ENCODE measurements at places on chromosomes 11 and 22.

- DNase-seq, result no peak
These were observed 78.1 kb upstream of the PRR5 start for GRCh38 chr22:44623771-44624510.

- no peak for DNase-seq
These were observed 324.6 kb upstream of the PDGFD start for GRCh38 chr11:104488561-104488960.

DNA sequence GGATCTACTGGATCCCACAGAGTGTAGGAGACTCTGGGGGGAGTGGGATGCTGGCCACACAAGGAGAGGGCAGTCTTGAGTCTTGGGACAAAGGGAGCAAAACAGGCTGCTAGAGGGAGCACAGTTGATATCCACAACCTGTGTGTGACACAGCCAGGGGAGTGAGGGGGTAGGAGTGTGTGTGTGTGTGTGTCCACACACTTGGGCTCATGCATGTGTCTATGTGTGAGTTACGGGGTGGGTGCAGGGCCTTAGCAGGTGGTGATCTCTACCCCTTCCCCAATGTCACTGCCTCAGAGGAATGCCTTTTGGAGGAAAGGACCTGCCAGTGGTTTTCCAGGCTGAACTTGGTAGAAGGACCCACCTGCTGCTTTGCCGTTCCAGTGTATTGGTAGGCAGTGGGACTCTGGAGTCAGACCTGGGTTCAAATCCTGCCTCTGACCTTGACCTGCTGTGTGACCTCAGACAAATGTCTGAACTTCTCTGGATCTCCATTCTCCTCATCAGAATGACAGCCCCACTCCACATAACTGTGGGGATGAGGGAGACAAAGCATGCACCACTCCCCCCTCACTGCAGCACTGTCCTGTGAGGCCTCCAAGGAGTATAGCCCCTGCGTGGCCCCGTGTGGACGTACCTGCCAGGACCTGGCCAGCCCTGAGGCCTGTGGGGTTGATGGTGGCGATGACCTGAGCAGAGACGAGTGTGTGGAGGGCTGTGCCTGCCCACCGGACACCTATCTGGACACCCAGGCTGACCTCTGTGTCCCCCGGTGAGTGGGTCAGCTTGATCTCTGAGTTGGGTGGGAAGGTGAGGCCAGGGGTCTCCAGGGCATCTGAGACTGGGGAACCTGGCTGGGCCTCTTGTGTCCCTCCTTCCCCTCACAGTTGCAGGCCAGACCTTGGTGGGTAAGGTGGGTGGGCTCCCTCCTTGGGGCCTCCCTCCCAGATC is 27.4 kb downstream of the OTOG start:
- DNase-seq, result no peak

- DNase-seq, result no peak
These were observed 7.7 kb downstream of the TOM1 start for GRCh38 chr22:35307372-35307771.

- DNase-seq, result peak; percentile 71
These were observed 106.4 kb downstream of the MIAT start for GRCh38 chr22:26763633-26764361.

DNA sequence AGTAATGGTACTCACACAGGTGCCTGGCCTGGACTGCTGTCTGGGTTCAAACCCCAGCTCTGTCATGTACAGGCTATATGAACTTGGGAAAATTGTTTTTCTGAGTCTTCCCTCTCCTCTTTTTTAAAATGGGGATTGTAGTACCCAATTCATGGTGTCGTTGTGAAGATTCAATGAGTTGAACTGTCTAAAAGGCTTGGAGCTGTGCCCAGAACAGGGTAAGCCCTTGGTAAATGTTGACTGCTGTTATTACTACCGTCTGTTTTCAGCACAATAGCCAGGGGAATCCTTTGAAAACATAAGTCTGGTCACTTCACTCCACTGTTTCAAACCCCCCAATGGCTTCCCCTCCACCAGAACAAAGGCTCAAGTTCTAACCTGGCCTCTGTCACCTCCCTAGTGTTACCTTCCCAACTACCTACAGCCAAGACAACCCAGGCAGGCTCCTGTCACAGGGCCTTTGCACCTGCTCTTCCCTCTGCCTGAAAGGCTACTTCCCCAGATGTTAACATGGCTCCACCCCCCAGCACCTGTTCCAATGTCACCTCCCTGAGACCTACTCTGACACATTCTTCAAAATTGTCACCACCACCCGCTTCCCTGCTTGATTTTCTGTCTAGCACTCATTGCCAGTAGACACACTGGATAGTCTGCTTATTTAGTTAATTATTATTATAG is 152.8 kb downstream of the CHST1 start:
- DNase-seq, result peak; percentile 15

- no peak for DNase-seq
These were observed 3.6 kb downstream of the CDHR5 start for GRCh38 chr11:620935-621814.

DNA sequence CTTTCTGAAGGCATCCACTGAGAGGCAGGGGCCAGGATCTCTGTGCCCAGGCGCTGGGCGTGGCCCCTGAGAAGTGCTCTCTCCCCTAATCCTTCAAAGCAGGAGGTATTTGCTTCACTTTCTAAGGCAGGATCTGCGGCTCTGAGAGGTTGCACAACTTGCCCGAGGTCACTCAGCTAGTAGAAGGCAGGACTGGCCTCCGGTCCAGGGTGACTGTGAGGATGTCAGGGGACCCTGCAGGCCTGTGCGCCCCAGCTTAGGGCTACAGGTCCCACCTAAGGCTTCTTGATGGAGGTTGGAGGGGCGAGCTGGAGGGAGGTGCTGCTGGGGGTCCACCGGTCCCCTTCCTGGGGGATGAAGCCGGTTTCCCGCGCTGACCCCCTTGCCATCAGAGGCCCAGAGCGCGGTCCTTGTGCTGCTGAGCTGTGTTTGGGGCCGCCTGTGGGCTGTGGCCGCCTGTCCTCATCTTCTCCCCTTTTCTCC is 979 bp downstream of the SMIM38 start:
- no peak for DNase-seq

GRCh38 chr11:73411031-73411430 is 34.8 kb downstream of the RELT start:
- no peak for DNase-seq

- DNase-seq, result peak; percentile 68
These were observed 111.0 kb upstream of the ARHGAP42 start for GRCh38 chr11:100575860-100576717.

- no peak for DNase-seq
These were observed 20.1 kb upstream of the MCHR1 start for GRCh38 chr22:40659166-40659565.

DNA sequence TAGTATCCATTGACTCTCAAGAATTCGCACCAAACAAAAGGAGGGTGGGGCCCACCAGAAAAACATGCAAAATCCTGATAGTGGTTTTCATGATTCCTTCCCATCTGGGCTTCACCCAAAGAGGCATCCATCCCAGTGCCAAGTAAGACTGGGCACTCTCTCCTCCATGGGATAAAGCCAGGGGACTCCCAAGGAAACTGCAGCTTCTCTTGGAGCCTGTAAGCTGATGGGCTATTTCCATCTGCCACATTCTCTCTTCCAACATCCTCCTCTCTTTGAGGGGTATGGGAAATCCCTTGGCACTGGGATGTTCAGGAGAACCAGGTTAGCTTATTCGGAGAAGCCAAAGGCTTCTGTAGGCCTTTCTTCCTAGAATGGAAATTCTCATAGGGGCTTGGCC is 10.8 kb downstream of the OPCML start:
- no peak for DNase-seq

DNA sequence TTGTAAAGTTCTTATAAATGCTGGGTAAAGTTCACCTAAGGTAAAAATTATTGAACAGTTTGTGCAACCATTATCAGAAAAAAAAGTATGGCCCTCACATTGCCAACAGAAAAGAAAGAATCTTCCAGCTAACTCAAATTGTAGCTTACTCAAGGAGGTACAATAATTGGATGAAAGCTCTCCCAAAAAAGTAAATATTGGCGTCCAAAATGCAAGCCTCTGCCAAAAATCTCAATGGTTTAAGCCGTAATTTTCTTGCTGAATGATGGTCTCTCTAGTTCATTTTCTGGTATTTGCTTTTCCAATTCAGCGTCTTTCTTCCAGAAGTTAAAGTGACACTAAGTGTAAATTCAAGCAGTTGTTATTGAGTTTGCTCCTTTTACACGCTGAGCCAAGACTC is 727.3 kb downstream of the LRRC4C start:
- DNase-seq, result peak; percentile 88

DNA sequence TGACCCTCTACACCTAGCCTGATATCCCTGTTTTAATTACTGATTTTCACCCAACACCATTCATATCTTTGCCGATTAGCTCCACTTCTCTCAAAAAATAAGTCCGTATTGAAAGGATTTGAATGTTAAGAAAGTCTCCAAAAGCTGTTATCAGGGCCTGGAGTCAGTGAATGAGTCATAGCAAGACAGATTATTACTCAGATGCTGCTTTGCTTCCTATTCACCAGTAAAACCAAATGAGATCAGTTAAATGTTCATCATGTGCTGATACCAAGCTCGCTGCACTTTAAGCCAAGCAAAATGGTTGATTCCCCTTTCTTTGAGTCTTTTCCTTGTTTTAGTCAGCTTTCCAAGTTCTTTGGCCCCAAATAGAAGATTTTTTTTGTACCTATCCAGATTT is 228.4 kb downstream of the FAT3 start:
- DNase-seq, result no peak

GRCh38 chr11:17985517-17985916 is 27.3 kb downstream of the SERGEF start:
- peak; percentile 75 for DNase-seq

GRCh38 chr11:125892071-125892470 is 4.6 kb downstream of the HYLS1 start:
- DNase-seq, result no peak

DNA sequence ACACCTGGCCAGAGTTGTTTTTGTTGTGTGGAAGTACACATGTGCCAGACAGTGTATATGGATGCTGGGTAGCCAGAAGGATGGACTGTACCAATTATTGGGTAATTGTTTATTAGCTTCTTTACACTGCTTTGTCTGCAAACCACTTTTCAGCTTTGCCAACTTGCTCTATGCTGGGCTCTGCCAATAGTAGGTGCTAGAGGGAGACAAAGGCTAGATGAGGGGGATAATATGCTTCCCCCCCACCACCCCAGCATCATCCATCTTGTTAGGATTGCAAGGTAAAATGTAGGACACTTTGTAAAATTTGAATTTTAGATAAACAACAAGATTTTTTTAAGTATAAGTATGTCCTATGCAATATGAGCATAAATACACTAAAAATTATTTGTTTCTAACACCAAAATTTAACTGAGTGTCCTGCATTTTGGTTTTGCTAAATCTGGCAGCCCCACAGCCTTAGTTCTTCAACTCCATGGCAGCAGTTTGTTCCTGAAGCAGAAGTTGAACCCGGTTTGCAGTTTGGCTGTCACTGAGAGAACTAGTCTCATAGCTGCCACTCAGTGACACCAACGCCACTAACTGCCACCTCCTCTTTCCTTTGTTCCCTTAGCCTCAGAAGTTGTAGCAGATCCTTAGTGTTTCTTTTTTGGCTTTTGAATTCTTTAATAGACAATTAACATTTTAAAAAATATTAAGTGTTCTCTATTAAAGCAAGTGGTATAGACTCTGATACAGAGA is 78.8 kb downstream of the CCDC81 start:
- no peak for DNase-seq

GRCh38 chr11:131186629-131187101 is 183.8 kb upstream of the NTM start:
- no peak for DNase-seq

GRCh38 chr22:35928285-35928798 is 100.3 kb downstream of the RBFOX2 start:
- peak; percentile 22 for DNase-seq

DNA sequence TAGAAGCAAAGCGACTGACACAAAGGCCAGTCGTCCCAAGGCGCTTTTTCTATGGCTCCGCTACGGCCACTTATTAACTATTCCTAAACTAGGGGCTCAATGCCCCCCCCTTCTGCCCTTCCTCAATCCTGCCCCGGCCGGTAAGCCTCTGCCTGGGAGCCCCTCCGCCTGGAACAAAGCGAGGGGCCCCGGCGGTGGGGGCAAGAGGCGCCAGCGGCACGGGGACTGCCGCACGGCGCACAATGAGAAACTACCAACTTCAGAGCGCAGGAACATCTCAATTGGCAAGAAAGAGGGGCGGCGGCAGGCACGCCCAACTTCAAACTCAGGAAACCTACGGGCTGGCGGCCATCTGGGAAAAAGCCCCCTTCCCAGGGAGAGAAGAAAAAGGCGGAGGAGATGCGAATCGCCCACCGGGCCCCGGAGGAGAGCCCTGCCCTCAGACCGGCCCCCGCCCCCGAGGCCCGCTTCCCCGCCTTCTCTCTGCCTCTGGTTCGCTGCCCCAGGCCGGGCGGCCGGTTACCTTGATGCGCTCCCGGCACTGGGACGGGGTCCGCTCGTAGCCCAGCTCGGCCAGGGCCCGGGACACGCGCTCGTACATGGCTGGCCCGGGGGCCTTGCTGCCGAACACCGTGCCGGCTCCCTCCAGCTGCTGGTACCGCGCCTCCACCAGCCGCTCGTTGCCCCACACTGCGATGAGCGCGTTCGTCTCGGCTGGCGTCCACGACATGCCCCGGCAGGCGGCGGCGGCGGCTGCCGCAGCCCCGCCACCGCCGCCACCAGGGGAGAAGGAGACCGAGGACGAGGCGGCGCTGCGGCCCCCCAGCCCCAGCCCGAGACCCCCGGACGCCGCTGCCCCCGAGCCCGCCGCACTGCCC is 619 bp downstream of the MSANTD2 start:
- DNase-seq, result peak; percentile 60

DNA sequence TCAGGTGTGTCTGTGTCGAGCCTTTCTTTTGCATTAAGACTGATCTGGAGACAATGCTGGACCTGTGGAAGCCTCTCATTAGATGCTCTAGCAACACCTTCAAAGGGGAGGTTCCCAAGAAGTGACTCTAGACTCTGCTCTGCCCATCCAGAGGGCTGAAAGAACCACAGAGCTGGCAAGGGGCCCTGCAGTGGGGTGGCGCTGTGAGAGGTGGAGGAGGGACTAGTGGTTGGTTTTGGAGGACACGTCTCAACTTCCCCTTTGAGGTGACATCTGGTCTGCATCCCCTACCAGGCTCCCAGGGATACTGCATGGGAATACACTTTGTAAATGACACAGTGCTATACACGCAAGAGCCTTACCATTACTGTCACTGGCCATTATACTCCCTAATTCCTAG is 34.2 kb upstream of the SYT13 start:
- DNase-seq, result no peak

- DNase-seq, result no peak
These were observed 24.9 kb downstream of the SLC43A1 start for GRCh38 chr11:57490456-57491248.

- DNase-seq, result no peak
These were observed 623.2 kb downstream of the OPCML start for GRCh38 chr11:132909021-132909606.

- DNase-seq, result no peak
These were observed 1.6 kb downstream of the DIXDC1 start for GRCh38 chr11:111938687-111939160.

All from NCI-H1105 treated with DMSO at 0.1 percent for 48 hours (cell line).